ENCODE measurements at places on chromosomes 16 and 17. TPM values are rescaled to one million over a fixed set of nuclear protein-coding genes. Genes with fewer than 3 reads are reported as not detected.

DNA sequence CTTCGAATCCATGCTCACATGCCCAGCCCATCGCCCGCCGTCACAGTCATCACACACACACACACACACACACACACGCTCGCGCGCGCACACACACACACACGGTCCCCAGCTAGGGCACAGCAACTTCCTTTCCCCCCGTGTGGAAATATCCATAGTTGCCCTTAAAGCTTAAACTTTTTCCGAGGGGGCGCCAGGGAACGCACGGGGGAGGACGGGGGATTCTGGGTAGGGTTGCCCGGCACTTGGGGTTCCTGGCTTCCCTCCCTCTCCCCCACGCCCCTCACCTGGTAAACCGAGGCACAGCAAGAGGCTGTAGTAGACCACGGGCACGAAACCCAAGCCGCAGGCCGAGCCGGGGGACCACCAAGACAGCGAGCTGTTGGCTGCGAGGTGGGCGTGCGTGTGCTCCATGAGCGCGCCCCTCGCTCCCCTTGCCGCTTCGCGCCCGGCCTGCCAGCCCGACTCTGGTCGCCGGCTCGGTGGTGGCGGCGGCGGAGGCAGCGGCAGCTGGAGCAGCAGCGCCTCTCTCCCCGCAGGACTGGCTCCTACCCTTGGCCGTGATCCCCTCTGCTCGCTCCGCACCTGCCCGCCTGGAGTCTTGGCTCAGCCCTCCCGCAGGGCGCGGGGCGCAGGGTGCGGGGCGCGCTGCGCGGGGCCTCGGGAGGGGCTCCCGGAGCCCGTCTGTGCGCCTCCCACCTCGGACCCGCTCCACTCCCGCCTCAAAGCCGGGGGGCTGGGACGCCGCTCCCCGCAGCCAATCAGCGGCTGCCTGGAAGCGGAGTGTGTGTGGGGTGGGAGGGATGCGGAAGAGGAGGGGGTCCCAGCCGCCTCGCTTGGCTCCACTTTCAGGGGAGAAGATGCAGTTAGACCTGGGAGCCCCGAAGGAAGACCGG lies at the start of gene GPR139:
GPR139 (minus strand) TSS at position 688 of the 896 bp plus-strand sequence; CDS start at position 414, 274 bp downstream.
- DNase-seq, result no peak

DNA sequence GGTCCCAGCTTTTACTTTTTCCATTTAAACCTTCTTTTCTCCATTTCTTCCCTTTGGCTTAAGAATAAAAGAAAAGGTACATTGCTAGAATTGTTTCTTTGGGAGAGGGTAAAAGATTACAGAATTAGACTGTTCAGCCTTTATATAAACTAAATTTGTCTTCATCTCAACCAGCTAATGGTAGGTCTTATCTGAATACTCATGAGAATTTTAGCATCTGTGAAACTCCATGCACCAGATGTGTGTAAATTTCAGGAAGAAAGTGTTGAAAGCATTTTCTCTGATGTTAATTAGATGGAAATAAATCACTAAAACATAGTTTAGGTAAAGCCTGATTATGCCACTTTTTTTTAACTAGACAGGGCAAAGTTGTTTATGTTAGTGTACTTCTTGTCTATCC lies 24.9 kb downstream of the NQO1 start:
- no peak for DNase-seq

Gene PRR29
- 1.3 TPM for total RNA-seq

Gene CYBA
- total RNA-seq, result 44.0 TPM

GRCh38 chr16:69711115-69711740 lies 15.1 kb downstream of the NQO1 start:
- DNase-seq, result peak; percentile 40

- DNase-seq, result peak; percentile 82
These were observed at the start of gene CSNK2A2 for GRCh38 chr16:58198022-58198683. Gene CSNK2A2 (minus strand): TSS chr16:58198106. CDS start chr16:58197736, 370 bp downstream.
